ENCODE measurements at places on chromosomes 11 and 22.

- no peak for DNase-seq
Measured at GRCh38 chr22:36684841-36685240, 18.7 kb downstream of the CACNG2 start.

DNA sequence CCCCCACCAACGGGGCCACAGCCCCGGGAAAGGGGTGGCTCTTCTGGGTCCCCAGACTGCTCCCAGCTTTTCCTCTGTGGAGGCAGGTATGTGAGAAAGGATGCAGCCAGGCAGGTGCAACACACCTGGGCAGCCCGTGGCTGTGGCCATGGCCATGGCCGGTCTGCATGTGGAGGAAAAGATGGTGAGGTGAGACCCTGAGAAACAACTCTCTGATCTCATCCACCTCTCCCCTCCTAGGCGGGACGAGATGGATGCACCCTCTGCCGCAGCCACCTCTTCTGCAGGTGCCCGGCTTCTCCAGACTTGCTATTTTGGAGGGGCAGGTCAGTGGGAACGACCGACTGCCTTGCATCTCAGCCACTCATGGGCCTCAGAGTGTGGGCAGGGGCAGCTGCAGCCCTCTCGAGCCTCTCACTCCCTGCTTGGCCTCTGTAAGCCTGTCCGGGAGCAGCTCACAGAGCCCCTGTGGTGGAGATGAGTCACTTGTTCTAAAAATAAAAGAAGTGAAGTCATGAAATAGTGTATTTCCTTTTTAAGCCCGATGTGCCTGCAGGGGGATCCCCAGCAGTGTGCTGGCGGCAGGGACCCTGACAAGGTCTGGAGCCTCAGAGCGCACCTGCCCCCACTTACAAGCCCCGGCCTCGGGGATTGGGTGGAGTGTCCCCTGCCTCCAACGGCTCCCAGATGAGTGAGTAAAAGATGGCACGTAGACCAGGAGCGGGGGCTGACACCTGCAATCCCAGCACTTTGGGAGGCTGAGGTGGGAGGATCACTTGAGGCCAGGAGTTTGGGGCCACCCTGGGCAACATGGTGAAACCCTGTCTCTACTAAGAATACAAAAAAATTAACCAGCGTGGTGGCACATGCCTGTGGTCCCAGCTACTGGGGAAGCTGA is 10.7 kb downstream of the SMIM38 start:
- no peak for DNase-seq

- DNase-seq = no peak
Measured at GRCh38 chr22:45286854-45287551, 2.3 kb downstream of the UPK3A start.

GRCh38 chr11:118806400-118806799 is 15.4 kb upstream of the DDX6 start:
- no peak for DNase-seq

GRCh38 chr11:71456831-71457230 is 3.8 kb downstream of the NADSYN1 start:
- no peak for DNase-seq

DNA sequence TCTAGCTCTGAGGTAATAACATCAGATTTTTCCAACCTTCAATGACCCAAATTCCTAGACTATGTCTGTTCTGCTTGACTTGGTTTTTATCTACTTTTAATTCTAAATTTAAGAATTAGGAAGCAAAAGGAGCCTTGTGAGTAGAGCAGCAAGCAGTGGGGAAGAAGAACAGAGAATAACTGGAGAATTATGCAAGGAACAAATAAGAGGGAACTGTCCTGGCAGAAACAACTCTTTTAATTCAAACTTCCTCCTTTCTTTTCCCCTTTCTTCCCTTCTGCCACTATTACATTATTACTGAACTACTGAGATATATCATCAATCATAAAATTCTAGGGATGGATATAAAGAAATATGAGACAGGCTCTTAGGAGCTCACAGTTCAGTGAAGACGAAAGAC is 276.1 kb downstream of the SBF2 start:
- no peak for DNase-seq

DNA sequence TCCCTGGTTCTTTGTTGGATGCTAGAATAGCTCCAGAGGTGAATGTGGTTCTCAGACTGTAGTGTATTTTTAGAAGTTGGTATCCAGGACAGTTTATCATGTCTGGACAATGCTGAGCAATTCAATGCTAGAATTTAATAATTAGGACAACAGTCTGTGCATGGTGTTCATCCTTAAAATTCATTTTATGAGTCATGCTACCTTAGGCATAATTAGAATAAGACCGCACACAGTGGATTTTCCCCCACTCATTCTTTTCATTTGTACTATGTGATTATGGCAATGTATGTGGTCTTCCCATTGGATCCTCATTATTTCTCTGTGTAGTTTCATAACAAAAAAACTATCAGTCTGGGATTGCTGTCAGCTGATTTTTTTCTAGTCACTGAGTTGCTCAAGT is 196.7 kb downstream of the ARHGAP42 start:
- DNase-seq = no peak

- no peak for DNase-seq
Measured at GRCh38 chr11:117072517-117073461, 25.4 kb downstream of the SIK3 start.

DNA sequence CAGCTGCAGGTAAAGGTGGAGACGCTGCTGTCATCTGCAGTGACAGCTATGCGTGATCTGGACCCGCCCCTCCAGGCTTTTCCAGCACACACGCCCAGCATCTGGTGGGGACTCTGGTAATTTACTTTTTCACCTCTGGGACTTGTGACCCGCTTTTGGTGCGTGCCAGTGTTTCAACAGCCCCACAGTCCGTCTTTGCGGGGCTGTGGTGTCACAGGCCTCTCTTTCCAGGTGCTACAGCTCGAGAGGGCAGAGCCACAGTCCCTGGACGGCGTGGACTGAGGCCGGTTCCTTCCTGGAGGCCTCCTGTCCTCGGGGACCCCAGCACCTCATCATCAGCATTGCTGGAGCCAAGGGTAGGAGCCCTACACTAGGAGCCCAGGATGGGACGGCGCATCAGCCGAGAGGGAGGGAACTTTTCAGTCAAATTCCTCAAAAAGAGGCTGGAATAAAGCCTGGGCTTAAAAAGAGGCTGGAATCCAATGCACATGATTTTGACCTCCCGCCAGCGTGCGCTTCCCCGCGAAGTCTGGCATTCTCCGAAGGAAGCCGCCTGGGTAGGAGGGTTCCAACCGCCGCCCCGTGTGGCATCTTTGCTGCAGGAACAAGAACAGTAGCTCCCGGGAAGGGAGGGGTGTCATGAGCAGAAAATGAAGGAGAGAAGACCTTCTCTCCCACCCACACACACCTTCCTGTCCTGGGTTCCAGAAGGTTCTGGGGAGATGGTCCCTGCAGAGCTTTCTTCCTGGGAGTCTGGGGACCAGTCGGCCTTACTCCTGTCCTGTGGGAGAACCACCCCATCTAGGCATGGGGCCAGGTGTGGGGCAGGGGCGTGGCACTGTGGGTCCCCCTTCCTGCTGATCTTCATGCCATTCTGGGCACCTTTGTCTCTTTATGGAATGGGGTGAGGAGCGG is 25.7 kb upstream of the KRTAP5-7 start:
- no peak for DNase-seq

GRCh38 chr22:46985507-46985882 is 223.0 kb downstream of the TBC1D22A start:
- DNase-seq = no peak

DNA sequence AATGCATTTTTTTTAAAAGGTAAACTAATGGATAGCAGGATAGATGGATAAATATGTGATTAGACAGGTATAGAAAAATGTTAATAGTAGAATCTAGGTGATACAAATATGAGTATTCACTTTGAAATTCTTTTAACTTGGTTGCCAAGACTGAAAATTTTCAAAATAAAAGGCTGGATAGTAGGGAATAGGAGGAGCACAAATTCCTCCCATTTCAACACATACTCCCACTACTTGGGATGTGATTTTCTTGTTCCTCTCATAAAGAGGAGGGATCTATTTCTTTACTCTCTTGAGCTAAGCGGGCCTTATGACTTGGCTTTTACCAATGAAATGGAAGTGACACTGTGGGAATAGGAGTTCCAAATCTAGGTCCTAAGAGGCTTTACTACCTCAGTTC is 35.9 kb downstream of the PIK3C2A start:
- DNase-seq = no peak
